CD8-positive, alpha-beta memory T cell (primary cell): ENCODE measurements at places on chromosomes 1 and 21.

DNA sequence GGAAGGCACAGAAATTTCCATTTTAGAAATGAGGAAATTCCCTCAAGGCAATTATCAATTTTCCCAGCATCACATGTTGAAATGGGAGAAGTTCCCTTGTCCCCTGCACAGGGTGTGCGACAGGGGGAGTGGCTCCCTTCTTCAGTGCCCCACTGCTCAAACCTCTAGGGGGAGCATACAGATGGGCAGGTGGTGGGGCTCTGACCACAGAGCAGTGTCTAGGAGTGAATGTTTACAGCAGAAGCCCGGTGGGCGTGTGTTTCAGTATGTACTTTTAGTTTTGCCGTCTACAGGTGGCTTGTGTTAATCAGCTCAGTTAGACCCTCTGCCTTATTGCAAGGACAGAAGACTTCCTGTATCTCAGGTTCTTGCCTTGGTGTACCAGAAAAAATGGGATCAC, 493.7 kb upstream of the PLXNA2 start:
- no peaks in the 10 kb centered on the region for H3K4me1 ChIP-seq
- no peak for DNase-seq
- H3K27ac ChIP-seq = no peak overlapping the region
- H3K27me3 ChIP-seq = no peaks in the 10 kb centered on the region
- H3K36me3 ChIP-seq = no peaks in the 10 kb centered on the region

- H3K4me3 ChIP-seq = no peak overlapping the region
- DNase-seq = no peak
- no peak overlapping the region for H3K27ac ChIP-seq
- H3K4me1 ChIP-seq = no peaks in the 10 kb centered on the region
- H3K36me3 ChIP-seq = no peaks in the 10 kb centered on the region
- H3K27me3 ChIP-seq = peaks cover 4% of the 10 kb centered on the region
Observed at GRCh38 chr1:7218210-7218832, 433.1 kb downstream of the CAMTA1 start.

GRCh38 chr1:44650159-44650831, 24.0 kb downstream of the TMEM53 start:
- no peak overlapping the region for H3K27ac ChIP-seq
- no peak for DNase-seq
- H3K4me3 ChIP-seq = no peak overlapping the region
- no peaks in the 10 kb centered on the region for H3K4me1 ChIP-seq

GRCh38 chr1:9651565-9652378, at the start of gene PIK3CD:
Gene PIK3CD (plus strand): TSS chr1:9651731. CDS start chr1:9710456, 58,725 bp downstream.
- H3K36me3 ChIP-seq = no peaks in the 10 kb centered on the region
- H3K27me3 ChIP-seq = no peaks in the 10 kb centered on the region

DNA sequence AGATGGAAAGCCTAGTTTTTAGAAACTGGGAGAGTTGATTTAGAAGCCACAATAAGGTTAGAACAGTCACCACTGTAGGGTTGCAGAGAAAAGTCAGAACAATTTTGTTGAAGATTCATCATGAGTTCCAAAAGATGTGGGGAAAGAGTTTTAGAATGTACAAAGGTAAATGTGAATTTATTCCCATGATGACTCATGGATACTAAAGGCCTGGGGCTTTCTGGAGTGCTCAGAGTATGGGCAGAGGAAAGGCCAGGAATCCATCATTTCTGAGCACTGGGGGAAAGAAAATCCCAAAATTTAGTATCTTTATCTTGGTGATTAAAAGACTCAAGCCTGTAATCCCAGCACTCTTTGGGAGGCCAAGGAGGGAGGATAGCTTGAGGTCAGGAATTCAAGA, 17.8 kb downstream of the YBX1 start:
- no peak for DNase-seq
- H3K36me3 ChIP-seq = peaks cover 68% of the 10 kb centered on the region
- H3K4me3 ChIP-seq = no peak overlapping the region
- no peaks in the 10 kb centered on the region for H3K27me3 ChIP-seq
- no peak overlapping the region for H3K27ac ChIP-seq

DNA sequence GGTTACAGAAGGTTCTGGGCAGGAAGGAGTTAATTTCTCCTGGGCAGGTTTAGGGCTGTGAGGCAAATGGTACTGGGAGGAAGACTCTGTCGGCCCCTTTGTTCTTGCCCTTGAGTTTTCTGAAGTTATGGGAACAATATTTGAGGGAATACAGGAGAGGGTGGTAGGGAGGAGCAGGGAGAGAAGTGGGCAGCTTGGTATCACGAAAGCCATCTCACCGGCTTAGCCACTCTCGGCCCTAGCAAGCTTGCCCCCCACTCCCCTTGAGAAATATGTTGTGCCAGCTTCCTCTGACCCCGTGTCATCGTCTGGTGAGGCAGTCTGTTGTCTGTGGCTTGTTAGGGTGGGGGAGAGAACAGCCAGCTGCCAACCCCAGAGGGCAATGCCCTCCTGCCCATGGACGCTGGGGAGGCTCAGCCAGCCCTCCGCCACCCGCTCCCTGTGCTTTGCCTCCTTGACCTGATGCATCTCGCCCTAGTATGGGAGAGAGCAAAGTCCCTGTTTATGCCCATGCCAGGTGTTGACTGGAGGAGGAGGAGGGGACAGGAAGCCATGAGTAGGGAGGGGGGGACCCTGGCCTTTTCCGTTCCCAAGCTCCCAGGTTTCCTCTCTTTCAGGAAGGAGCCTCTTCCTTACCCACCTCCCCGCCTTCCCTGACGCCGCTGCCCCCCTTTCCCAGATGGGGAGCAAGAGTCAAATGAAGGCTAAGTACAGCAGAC, 1.2 kb downstream of the EFNA1 start:
- no peak for DNase-seq
- no peaks in the 10 kb centered on the region for H3K36me3 ChIP-seq
- no peak overlapping the region for H3K27ac ChIP-seq
- no peaks in the 10 kb centered on the region for H3K27me3 ChIP-seq
- peak overlapping the region; percentile 58 for H3K4me3 ChIP-seq

- no peak for DNase-seq
- no peaks in the 10 kb centered on the region for H3K36me3 ChIP-seq
- no peaks in the 10 kb centered on the region for H3K4me1 ChIP-seq
- no peak overlapping the region for H3K27ac ChIP-seq
- no peaks in the 10 kb centered on the region for H3K27me3 ChIP-seq
- H3K4me3 ChIP-seq = no peak overlapping the region
Observed at GRCh38 chr1:228339766-228340685, 66.6 kb downstream of the TRIM11 start.

DNA sequence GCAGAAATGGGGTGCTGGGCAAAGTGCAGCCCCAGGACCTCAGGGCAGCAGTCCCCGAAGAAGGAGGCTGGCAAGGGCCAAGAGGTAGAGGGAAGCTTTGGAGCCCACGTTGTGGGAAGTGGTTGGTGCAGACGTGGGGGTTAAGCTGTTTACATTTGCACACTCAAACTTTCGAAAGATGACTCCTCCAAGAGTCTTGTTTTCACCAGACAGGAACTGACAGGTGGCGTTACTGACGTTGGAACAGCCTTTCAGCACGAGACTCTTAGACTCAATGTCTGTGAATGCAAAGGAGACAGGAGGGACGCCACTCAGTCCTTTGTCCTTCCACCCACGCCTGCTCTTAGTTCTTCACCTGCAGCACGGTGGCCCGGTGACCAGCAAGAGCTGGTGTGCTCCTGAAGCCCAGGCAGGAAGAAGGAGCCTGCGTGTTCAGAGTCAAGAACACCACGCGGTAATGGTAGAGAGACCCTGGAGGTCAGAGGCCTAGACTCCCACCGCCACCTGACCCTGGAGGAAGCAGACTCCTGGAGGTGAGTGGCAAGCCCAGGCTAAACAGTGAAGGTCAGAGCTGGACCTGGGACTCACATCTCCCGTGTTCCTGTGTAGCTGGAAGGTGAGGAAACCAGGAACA, 15.9 kb downstream of the LYPD8 start:
- no peak overlapping the region for H3K4me3 ChIP-seq
- H3K27ac ChIP-seq = no peak overlapping the region
- no peaks in the 10 kb centered on the region for H3K36me3 ChIP-seq
- H3K27me3 ChIP-seq = no peaks in the 10 kb centered on the region
- H3K4me1 ChIP-seq = no peaks in the 10 kb centered on the region
- DNase-seq = no peak

DNA sequence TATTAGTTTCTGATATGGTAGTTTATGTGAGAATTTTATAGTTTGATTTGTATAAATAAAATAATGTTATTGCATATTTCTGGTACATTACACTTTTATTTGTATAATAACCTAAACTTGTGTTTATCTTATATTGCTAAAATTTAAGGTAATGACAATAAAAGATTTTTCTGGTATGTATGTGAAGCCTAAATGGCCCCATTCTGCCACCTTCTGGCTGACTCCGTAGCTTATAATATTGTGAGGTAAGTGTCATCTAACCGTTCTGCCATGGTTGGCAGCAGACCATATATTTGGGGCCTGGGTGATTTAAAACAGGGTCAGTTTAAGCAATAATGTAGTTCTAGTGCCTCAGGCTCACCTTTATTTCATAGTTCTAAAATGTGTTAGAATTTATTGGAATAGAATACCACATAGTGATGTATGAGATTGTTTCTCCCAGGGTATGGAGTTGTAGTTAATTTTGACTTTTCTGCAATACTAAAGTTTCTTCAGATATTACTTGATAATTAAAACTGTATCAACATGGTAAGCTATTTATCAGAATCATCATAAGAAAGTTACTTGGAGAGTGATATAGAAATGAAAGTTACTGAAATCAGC, 21.2 kb upstream of the PRKACB start:
- DNase-seq = peak; percentile 24
- no peaks in the 10 kb centered on the region for H3K36me3 ChIP-seq
- no peak overlapping the region for H3K27ac ChIP-seq
- H3K27me3 ChIP-seq = no peaks in the 10 kb centered on the region
- no peak overlapping the region for H3K4me3 ChIP-seq

DNA sequence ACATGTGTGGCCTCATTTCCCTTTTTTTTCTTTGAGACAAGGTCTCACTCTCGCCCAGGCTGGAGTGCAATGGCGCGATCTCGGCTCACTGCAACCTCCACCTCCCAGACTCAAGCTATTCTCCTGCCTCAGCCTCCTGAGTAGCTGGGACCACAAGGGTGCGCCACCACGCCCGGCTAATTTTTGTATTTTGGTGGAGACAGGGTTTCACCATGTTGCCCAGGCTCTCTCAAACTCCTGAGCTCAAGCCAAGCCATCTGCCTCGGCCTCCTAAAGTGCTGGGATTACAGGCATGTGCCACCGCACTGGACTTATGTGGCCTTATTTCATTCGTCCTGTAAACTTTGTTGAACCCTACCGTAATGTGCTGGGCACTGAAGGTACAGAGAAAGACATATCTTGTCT, 569 bp upstream of the WARS2 start:
- peaks cover 14% of the 10 kb centered on the region for H3K4me1 ChIP-seq
- no peak for DNase-seq
- no peaks in the 10 kb centered on the region for H3K36me3 ChIP-seq
- peak overlapping the region; percentile 100 for H3K27ac ChIP-seq
- peak overlapping the region; percentile 78 for H3K4me3 ChIP-seq
